Naive thymus-derived CD4-positive, alpha-beta T cell (primary cell): ENCODE measurements at places on chromosomes 16 and 17. TPM values are rescaled to one million over a fixed set of nuclear protein-coding genes. Genes with fewer than 3 reads are reported as not detected.

The NPIPA8 gene
- not detected for polyA plus RNA-seq

The SARM1 gene
- 5.2 TPM for polyA plus RNA-seq

The KCNJ12 gene
- not detected for polyA plus RNA-seq

The TMEM88 gene
- polyA plus RNA-seq, result not detected

The CES5A gene
- polyA plus RNA-seq, result not detected

The MYL11 gene
- polyA plus RNA-seq, result not detected

The OSBPL7 gene
- polyA plus RNA-seq, result 6.3 TPM

The PRAC2 gene
- polyA plus RNA-seq, result not detected

The MYH13 gene
- not detected for polyA plus RNA-seq

The EVPLL gene
- not detected for polyA plus RNA-seq

The CHRNE gene
- polyA plus RNA-seq, result not detected

The PRR11 gene
- 0.55 TPM for polyA plus RNA-seq

The MAF gene
- polyA plus RNA-seq, result 0.06 TPM

The PPP1R1B gene
- polyA plus RNA-seq, result not detected

The FDXR gene
- 5.4 TPM for polyA plus RNA-seq

The EPX gene
- not detected for polyA plus RNA-seq

The MSLN gene
- polyA plus RNA-seq, result not detected

The CD19 gene
- polyA plus RNA-seq, result 0.40 TPM

The EME1 gene
- polyA plus RNA-seq, result not detected

The HS3ST3B1 gene
- polyA plus RNA-seq, result 12.2 TPM

The SOST gene
- not detected for polyA plus RNA-seq

The WNT3 gene
- polyA plus RNA-seq, result 0.07 TPM

The MYH11 gene
- polyA plus RNA-seq, result 2.2 TPM

The INPP5K gene
- 84.3 TPM for polyA plus RNA-seq

The DNAI2 gene
- polyA plus RNA-seq, result 0.15 TPM

The LDHD gene
- not detected for polyA plus RNA-seq

The SCNN1B gene
- not detected for polyA plus RNA-seq

The KRTAP9-8 gene
- polyA plus RNA-seq, result not detected

The DRC3 gene
- polyA plus RNA-seq, result not detected

The TP53TG3D gene
- polyA plus RNA-seq, result 1.4 TPM

The MED9 gene
- 16.8 TPM for polyA plus RNA-seq

The PHAF1 gene
- 21.4 TPM for polyA plus RNA-seq

The IGF2BP1 gene
- not detected for polyA plus RNA-seq

The AURKB gene
- not detected for polyA plus RNA-seq

The FCSK gene
- 7.5 TPM for polyA plus RNA-seq

The SYNGR3 gene
- 0.92 TPM for polyA plus RNA-seq

The TRIM25 gene
- 4.8 TPM for polyA plus RNA-seq

The MMP15 gene
- polyA plus RNA-seq, result not detected

The C16orf92 gene
- polyA plus RNA-seq, result not detected

The ADPRM gene
- 120 TPM for polyA plus RNA-seq

The UQCRC2 gene
- 188 TPM for polyA plus RNA-seq

The STAT3 gene
- polyA plus RNA-seq, result 189 TPM

The CHD9NB gene
- not detected for polyA plus RNA-seq

The CSHL1 gene
- polyA plus RNA-seq, result not detected

The NHLRC4 gene
- 4.6 TPM for polyA plus RNA-seq

The PRDM7 gene
- polyA plus RNA-seq, result not detected

The SLC13A2 gene
- polyA plus RNA-seq, result not detected

The DOC2B gene
- not detected for polyA plus RNA-seq

The ESRP2 gene
- 0.11 TPM for polyA plus RNA-seq

The SLC6A2 gene
- polyA plus RNA-seq, result not detected

The CCL11 gene
- not detected for polyA plus RNA-seq

The C1QTNF8 gene
- not detected for polyA plus RNA-seq

The WNK4 gene
- not detected for polyA plus RNA-seq
